ENCODE measurements at places on chromosomes 3 and 15.

DNA sequence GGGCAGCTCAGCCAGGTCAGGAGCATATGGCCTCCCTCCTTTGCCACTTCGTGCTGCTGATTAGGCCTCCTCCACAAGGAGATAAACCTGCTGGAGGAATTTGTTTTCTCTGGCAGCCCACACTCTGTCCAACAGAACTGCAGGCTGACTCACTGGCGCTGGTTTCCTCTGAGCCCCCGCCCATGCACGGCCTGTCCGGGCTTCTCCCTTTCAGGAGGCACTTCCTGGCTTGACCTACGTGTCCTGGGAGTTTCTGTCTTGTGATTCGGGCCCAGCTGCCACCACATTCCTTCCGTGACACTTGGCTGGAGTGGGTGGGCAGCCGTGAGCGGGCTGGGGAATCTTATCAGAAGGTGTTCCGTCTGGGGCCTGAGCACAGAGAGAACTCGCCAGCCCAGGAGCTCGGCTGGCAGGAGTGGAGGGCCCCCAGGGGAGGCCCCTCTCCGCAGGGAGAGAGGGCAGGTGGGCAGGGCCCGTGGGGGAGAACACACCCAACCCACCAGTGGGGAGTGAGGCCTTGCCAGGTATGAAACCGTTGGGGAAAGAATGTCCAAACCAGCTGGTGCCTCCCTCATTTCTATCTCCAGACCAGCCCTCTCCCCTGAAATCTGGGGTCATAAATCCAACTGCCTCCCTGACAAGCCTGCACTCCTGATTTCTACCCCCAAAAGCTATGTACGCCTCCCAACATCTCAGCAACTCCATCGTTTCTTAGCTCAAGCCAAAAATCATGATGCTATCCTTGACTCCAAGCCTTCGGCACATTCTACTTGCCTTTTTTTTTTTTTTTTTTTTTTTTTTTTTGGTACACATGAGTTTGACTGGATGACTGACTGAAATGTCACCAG, 110.6 kb upstream of the MEF2A start:
- DNase-seq = peak; percentile 84

- DNase-seq = peak; percentile 50
These were observed 48.5 kb upstream of the RAB6B start for GRCh38 chr3:133944181-133944580.

GRCh38 chr3:79018671-79019136, 749.1 kb downstream of the ROBO1 start:
- peak; percentile 75 for DNase-seq

GRCh38 chr15:42163291-42163690, 6.9 kb upstream of the PLA2G4F start:
- DNase-seq = no peak

- DNase-seq = no peak
These were observed 3.4 kb downstream of the TSC22D2 start for GRCh38 chr3:150411546-150411945.

- no peak for DNase-seq
These were observed 6.7 kb downstream of the C3orf22 start for GRCh38 chr3:126551839-126552687.

DNA sequence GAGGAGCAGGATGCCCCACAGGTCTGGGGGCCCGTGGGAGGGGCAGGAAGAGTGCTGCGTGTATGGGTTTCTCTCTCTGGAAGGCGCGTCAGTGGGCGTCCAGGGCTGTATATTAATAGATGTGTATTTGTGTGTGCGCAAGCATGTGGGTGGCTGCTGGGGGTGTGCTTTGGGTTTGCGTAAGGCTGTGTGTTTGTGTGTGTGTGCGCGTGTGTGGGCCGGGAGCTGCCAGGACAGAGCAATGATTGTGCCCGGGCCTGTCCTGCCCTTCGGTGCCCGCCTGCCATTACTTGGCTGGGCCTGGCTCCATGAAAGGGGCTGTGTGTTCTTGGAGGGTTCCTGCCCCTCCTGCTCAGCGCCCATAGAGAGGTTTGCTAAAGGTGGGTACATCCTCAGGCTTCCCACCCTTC, 16.3 kb downstream of the CSPG4 start:
- DNase-seq = no peak

DNA sequence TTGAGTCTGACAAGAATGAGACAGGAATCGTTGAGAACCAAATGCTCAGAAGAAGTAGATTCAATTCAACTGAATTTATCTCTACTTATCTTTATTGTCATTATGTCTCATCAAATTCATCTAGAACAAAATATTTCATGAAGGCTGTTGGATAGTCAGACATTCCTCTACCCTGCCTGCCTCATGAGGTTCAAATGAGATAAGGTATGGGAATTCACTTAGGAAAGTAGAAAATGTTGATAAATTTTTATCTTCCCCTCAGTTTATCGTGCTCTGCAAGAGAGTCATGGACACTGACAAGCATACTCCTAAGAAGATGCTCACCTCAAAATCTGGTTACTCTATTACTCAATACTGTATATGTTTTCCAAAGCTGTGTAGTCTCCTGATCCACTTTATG, 149.7 kb upstream of the CDIN1 start:
- DNase-seq = no peak

DNA sequence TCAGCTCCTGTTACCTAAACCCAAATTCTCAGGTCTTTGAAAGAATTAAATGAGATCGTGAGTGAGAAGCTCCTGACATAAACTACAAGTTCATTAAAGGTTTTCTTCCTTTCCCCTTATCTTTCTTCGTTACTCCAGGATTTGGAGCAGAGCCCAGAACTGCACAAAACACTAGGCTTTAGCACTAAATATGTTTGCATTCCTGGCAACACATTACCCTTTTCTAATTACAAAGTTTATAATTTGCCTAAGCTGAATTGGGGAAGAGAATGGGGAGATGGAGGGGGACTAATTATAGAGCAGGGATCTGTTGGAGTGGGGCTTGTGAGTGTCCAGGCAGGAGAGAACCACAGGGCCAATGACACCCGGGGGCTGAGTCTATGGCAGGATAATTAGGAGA, 109.7 kb downstream of the SV2B start:
- no peak for DNase-seq

DNA sequence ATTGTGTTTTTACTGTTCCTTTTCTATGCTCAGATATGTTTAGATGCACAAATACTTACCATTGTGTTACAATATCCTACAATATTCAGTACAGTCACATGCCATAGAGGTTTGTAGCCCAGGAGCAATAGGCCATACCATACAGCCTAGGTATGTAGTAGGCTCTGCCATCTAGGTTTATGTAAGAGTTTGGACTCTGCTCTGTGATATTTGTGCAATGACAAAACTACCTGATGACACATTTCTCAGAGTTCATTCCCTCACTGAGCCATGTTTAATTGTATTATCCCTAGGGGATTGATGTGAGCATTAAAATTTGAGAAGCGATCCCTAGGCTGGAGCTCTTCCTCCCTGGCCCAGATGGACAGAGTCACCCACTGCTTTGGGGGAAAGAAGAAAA, 270.0 kb upstream of the PROK2 start:
- DNase-seq = no peak

- peak; percentile 89 for DNase-seq
These were observed 490.5 kb upstream of the NR2F2 start for GRCh38 chr15:95840004-95840403.

DNA sequence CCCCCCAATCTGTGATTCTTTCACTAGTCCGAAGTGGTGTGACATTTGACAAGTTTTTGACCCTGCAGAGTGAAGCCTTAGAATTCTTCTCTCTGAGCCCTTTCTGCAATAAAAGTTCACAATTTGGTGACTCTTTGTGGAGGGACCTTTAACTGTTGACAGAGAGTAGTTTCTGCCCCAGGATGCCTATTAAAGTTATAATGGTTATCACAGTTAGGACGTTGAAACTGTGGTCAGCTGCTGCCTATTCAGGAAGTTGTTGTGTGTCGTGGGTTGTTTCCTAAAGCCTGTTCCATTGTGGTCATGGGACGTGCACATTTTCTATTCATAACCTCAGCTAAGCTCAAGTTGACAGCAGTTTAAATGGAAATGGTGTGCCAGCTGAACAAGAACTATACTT, 274.5 kb downstream of the NEK10 start:
- DNase-seq = no peak

GRCh38 chr3:115632026-115632425, 8.7 kb downstream of the GAP43 start:
- DNase-seq = no peak

DNA sequence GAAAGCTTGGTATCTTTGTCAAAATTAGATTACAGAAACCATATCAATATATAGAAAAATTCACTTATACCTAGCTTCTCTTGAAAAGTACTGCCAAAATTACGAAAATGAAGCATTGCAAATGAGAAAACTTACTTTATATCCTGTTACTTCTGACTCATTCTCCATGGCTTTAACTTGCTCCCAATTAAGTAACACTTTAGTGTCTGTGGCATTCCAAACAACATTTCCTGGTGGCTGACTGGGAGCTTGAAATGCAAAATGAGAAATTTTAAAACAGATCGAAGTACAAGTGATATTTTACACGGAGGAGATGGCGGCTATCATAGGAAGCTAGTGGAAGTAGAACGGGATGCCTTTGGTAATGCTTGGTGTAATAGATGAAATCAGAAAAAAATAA, 347.3 kb downstream of the CNTN3 start:
- DNase-seq = peak; percentile 53

- peak; percentile 36 for DNase-seq
These were observed 115.4 kb downstream of the NEK10 start for GRCh38 chr3:27253831-27254230.

- DNase-seq = no peak
These were observed 72.5 kb downstream of the TNFAIP8L3 start for GRCh38 chr15:51022206-51022605.

DNA sequence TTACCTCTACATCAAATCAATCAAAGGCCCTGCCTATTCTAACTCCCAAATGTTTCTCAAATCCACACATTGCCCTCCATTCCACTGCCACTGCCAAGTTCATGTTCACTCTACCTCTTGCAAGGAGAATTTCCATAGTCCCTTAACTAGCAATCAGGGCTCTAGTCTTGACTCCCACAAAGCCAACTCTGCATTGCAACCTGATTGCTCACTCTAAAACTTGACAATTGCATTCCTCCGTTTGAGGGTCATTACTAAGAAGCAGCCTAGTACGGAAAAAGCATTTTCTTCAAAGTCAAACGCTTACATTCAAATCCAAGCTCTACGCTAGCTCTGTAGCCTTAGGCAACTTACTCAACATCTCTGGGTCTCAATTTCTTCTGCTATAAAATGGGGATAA, 1.2 kb downstream of the CPA3 start:
- peak; percentile 88 for DNase-seq

GRCh38 chr15:92005154-92005553, 151.6 kb downstream of the SLCO3A1 start:
- DNase-seq = no peak
